Tongue (tissue), 3 donors: ENCODE measurements at places on chromosomes 12 and 14. TPM values are rescaled to one million over a fixed set of nuclear protein-coding genes. Genes with fewer than 3 reads are reported as not detected.

Gene TSPAN31
- total RNA-seq = 57.0 TPM

Gene GNG2
- 45.1 TPM for total RNA-seq

Gene COCH
- 2.8 TPM for total RNA-seq

Gene SIX6
- not detected for total RNA-seq

Gene AQP6
- 0.10 TPM for total RNA-seq

Gene ASB2
- total RNA-seq = 69.5 TPM

Gene ART4
- 0.10 TPM for total RNA-seq

Gene KRT8
- total RNA-seq = 42.0 TPM

Gene TC2N
- 30.9 TPM for total RNA-seq

Gene LAG3
- total RNA-seq = not detected

Gene TAS2R30
- 16.9 TPM for total RNA-seq

Gene TOMM20L
- not detected for total RNA-seq

Gene SLC6A13
- 1.1 TPM for total RNA-seq

Gene NOS1
- 21.2 TPM for total RNA-seq

Gene SAMD15
- total RNA-seq = 0.51 TPM

Gene PAH
- total RNA-seq = not detected

Gene TAS2R8
- not detected for total RNA-seq

Gene HOXC5
- total RNA-seq = not detected

Gene RIMBP2
- 0.62 TPM for total RNA-seq

Gene FGF23
- total RNA-seq = 0.31 TPM

Gene DIO2
- 71.7 TPM for total RNA-seq

Gene IFNG-AS1
- 3.3 TPM for total RNA-seq

Gene NXPH4
- 1.3 TPM for total RNA-seq

Gene KCNJ8
- total RNA-seq = 50.1 TPM

Gene RFX4
- total RNA-seq = 0.21 TPM

Gene DTX1
- total RNA-seq = 10.9 TPM

Gene SMCO2
- total RNA-seq = not detected

Gene TAS2R9
- total RNA-seq = not detected

Gene PTCSC3
- total RNA-seq = not detected

Gene IL22
- total RNA-seq = not detected

Gene TPPP2
- not detected for total RNA-seq

Gene TMEM52B
- total RNA-seq = not detected

Gene OSBPL8
- 92.3 TPM for total RNA-seq

Gene TDG
- total RNA-seq = 31.5 TPM

Gene KRT7
- 27.1 TPM for total RNA-seq

Gene ZNF641
- 26.9 TPM for total RNA-seq

Gene MIP
- not detected for total RNA-seq

Gene IL31
- total RNA-seq = not detected

Gene HOXC12
- total RNA-seq = not detected

Gene NGB
- total RNA-seq = not detected

Gene RPS6KA5
- total RNA-seq = 33.1 TPM

Gene KCTD10
- 42.6 TPM for total RNA-seq

Gene RAD51B
- total RNA-seq = 37.8 TPM

Gene STAB2
- total RNA-seq = 8.6 TPM

Gene CPNE6
- not detected for total RNA-seq

Gene KCNC2
- 3.9 TPM for total RNA-seq

Gene ATXN7L3B
- total RNA-seq = 49.9 TPM

Gene C12orf50
- total RNA-seq = not detected
